ENCODE measurements at places on chromosomes 3 and 15.

GRCh38 chr15:32668942-32669341 lies 27.4 kb downstream of the SCG5 start:
- no peak for DNase-seq

DNA sequence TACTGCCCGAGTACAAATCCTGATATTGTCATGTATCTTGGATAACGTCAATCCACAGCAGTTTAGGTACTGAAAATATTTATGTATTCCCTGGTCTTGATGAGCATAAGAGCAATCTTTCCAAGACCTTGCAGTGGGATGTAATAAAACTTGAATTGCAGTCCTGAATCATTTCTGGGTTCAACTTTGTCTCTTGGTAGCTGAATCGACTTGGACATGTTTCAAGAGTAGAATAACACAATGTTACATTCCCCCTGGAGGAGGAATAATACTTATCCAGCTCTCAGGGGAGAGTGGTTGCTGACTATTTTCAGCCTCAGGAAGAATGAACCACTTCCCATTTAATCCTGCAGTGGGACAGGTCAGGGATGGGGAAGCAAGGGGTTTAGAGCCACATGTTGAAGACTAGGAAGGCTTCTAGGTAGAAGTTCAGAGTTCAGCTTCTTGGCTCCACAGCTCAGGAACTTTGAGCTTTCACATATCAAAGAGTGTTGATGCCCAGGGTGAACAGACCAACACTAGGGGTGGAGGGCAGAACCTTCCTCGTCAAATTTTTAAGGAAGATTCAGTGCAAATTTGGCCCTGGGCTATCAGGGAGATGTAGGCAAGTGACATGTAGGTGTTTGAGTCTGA lies 43.4 kb upstream of the GPD1L start:
- no peak for DNase-seq

- no peak for DNase-seq
Measured at GRCh38 chr3:48429960-48430707, at the start of gene PLXNB1. Gene PLXNB1, minus strand, starts transcription at chr3:48430086. Its CDS starts 5,475 bp downstream, at chr3:48424611.

- no peak for DNase-seq
Measured at GRCh38 chr15:94360251-94360685, 128.9 kb downstream of the MCTP2 start.

GRCh38 chr3:17994167-17994566 lies 251.7 kb upstream of the TBC1D5 start:
- no peak for DNase-seq
